ENCODE measurements at places on chromosomes 1 and 21.

DNA sequence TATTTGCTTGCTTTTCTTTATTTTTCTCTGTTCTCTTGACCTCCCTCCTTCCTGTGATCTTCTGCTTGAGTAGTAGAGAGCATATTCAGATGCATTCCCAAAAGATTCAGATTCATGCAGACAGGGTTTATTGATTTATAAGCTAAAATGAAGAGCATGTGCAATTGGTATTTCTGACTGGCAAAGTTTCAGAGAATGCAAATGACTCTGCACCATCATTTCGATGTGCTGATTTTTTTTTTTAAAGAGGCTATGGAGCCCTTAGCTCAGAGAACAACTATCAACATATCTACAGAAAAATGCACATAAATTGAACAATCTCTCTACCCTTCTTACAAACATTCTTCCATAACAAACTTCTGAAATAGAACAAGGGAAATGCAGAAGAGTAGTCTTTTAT, 312.0 kb downstream of the VAV3 start:
- DNase-seq, result no peak

DNA sequence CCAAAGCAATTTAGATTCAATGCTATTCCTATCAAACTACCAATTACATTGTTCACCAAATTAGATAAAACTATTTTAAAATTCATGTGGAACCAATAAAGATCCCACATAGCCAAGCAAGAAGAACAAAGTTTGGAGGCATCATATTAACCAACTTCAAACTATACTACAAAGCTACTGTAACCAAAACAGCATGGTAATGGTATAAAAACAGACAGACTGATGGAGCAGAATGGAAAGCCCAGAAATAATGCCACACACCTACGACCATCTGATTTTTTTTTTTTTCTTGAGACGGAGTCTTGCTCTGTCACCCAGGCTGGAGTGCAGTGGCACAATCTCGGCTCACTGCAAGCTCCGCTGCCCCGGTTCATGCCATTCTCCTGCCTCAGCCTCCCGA, 7.1 kb downstream of the ZNF124 start:
- DNase-seq, result no peak

GRCh38 chr1:199040076-199040905, 401.5 kb downstream of the PTPRC start:
- peak; percentile 3 for DNase-seq

- no peak for DNase-seq
Measured at GRCh38 chr1:246734866-246735265, 10.7 kb downstream of the SCCPDH start.

DNA sequence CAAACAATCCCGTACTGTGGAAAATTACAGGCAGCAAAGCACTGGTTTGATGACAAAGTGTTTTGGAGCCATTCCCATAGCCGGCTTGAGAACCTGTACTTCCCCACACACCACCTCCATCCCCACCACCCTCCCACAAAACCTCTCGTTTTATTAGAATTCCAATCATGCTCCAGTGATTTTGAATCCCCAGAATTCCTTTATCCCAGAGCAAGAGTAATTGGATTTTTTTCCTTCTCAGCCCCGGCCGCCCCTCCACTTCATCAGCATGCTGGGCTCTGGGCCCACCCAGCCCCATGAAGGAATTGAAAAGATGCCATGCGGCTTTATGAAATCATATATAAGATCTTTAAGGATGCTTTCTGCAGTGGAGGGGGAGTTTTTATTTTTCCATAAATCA, 136.6 kb downstream of the OMA1 start:
- no peak for DNase-seq

- no peak for DNase-seq
Measured at GRCh38 chr1:30172299-30172694, 551.1 kb downstream of the MATN1 start.

GRCh38 chr1:173666646-173667045, 3.0 kb downstream of the ANKRD45 start:
- DNase-seq, result no peak

DNA sequence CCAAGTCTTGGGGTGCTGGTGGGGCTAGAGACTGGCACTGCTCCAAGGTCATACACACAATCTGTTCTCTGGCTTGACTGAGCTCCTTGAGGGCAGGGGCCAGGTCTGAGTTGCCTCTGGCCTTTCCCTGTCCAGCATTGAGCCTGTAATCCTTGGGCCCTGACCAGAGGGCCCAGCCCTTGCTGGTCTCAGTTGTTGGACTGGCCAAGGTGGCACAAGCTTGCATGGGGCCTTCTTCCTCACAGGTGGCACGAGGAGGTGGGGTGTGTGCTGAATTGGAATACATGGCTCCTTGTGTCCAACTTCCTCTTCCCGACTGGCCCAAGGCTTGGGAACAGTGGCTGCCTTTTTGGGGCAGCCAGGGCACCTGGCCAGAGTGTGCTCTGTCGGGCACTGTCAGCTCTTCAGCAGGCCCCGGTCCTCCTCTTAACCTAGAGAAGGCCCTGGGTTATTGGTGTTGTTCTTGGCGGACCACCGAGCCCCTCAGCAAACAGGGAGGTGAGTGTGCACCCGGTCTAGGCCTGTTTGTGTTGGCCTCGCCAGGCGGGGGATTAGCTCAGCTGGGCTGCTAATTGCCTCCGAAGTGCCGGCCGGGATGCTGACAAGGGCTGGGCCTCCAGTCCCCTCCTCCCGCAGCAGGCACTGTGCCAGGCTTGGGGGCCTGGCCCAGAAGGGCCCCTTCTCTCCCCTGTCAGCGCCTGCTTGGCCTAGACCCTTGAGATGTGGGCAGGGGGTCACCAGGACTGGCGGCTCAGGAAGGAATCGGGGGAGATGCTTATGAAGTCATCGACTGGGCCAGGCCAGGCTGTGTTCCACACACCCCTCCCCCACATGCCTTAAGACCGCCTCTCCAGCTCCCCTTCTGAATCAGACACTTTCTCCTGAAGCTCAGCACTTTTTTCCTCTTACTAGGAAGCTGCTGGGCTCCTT, 28.5 kb downstream of the WNT4 start:
- no peak for DNase-seq

DNA sequence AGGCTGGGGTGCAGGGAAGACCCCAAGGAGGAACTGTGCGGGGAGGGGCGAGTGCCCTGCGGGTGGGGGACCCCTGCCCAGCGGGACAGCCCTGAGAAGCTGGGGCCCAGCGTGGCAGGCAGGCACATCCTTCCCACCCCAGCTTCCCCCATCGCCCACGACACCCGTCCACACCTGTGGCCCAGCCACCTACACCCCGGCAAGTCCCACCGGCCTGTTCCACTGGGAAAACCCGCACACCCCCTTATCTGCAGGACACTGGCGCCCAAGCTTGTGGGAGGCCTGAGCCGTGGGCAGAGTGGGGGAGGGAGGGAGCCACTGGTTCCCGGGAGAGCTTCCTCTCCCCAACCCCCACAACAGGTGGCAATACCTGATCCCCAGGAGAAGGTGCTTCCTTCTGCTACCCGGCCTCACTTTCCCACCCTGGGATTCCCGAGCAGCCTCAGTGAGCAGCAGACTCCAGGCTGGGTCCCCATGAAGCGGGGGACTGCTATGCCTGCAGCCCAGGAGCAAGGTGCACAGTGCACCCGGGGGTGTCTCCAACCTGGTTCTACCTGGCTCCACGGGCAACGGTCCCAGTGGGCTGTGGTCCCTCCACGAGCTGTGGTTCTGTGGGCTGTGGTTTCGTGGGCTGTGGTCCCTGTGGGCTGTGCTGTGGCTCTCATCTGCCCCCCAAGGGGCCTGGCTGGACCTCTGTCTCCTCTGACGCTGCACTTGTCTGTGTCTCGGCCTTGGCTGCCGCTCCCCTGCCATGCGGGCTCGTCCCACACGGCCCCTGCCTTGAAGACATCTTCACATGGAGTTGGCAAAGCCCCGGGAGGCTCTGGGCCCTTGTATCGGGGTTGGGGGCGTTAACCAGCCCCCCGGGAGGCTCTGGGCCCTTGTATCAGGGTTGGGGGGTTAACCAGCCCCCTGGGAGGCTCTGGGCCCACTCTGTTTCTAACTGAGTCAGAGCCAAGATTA, 37.8 kb upstream of the POFUT2 start:
- no peak for DNase-seq

DNA sequence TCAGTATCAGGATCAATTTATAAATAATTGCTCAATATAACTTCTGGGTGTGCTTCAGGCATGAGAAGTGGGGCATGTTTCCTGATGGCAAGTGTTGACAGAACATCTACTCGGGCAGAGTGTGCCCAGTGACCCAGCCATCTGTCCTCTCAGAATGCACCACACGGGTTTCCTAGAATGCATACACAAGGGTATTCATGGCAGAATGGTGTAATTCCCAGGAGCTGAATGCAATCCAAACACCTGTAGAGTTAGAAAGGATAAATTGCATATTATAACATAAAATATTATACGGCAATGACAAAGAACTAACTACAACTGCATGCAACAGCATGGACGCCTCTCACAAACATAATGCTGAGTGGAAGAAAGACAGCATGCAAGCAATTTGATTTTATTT, 391.9 kb downstream of the SIPA1L2 start:
- no peak for DNase-seq

DNA sequence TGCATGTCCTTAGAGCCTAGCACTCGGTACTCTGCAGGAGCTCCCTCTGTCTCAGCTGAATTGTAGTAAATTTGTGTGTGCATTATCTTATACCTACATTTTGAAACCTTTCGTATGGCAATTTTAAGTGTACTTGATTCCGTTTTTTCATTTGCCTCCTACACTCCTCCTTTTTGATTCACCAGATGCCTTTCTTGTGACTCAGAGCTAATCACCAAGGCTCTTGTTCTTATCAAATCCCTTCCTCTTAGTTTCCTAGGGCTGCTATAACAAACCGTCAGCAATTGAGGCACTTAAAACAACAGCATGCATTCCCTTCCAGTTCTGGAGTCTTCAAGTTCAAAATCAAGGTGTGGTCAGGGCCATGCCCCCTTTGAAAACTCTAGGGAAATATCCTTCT, 261.0 kb downstream of the ASTN1 start:
- DNase-seq, result no peak

Measured in CD4-positive, alpha-beta T cell treated with Interleukin-10 for 1 hour (primary cell).